ENCODE measurements at places on chromosomes 3 and 15. TPM values are rescaled to one million over a fixed set of nuclear protein-coding genes. Genes with fewer than 3 reads are reported as not detected.

Gene BCL2A1
- 2.1 TPM for total RNA-seq

Gene EPHA3
- total RNA-seq = not detected

Gene NECTIN3
- total RNA-seq = 64.5 TPM

Gene PARP15
- 0.07 TPM for total RNA-seq

Gene BUB1B
- 26.8 TPM for total RNA-seq
